ENCODE measurements at places on chromosomes 3 and 15.
A peak's percentile ranks its signal among the peaks of the same experiment; 100 is the strongest.

GRCh38 chr3:72331076-72331475 is 517.2 kb downstream of the SHQ1 start:
- no peak for DNase-seq

DNA sequence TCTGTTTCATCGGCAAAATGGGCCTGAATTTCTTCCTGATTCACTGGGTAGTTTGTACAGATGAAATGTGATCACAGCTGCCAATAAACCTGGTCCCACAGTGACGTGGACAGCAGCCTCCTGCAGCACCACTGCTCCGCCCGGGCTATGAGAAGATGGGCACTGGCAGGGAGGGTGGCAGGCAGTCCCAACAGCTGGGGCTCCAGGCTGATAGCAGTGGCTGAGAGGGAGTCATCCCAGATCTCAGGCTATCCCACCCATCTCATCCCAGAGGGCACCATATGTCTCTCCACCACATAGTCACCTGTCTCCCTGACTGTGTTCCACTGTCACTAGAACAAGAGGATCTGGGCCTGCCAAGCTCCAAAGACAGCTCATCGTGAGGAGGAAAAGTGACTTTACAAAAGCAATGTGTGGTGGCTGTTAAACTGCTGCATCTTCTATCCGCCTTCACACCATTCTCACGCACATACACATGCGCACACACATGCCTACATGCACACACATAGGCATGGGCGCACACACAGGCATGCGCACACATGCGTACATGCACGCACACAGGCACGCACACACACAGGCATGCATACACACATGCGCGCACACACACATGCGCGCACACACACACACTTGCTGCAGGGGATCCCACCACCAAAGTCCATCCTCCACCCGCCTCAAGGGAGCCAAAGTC is 46.2 kb downstream of the RGMA start:
- no peak for DNase-seq

DNA sequence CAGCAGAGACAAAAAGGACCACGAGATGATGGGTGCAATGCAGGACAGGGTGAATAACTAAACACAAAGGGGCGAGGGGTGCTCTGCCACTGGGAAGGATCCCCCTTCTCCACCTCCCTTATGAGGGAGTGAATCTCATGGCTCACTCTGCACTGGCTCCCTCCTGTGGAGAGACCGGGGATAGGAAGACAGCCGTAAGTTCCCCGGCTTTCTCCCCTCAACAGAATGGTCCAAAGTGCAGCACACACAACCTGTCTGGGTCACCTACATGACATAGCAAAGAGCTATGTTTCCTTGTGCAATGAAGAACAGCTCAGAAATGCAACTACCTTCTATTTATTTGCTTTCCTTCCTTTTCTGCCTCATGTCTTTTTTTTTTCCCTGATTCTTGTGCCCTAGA is 7.8 kb upstream of the ACSBG1 start:
- DNase-seq: peak; percentile 34

GRCh38 chr15:90412356-90413194 is 24.5 kb downstream of the IQGAP1 start:
- peak; percentile 51 for DNase-seq

DNA sequence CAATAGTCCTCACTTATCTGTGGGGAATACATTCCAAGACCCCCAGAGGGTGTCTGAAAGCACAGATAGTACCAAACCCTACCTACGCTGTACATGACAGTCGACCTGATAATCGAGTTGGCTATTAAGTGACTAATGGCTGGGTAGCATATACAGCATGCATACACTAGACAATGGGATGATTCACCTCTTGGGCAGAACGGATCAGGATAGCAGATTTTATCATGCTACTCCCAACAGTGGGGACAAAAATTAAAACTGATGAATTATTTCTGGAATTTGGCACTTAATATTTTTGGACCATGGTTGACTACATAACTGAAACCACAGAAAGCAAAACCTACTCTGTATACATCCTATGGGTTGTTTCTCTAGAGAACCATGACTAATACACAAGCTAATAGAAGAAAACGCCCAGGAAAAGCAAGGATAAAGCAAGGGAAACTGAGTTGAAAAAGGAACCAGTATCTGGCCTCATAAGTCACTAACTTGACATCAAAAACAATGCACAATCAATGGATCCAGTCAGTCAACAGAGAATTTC is 15.5 kb downstream of the ATG3 start:
- no peak for DNase-seq

GRCh38 chr3:196207833-196208607 is 3.2 kb downstream of the ZDHHC19 start:
- peak; percentile 53 for DNase-seq

DNA sequence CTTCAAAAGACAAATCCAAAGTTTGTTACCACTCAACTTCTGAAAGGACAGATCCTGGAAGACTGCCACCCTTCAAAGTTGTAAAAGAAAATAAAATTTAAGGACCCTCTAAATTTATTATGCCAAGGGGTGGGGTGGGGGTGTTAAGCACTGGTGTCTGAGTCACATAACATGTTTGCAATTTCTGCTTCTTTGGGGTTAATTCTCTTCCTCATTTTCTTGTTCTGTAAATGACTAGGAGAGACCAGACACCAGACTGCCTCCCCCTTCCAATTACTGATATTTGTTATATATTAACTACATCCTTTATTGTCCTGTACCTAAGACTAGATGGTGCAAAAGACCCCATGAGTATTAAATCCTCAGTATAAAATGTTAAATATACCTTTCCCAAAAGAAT is 242.8 kb downstream of the ZNF385D start:
- no peak for DNase-seq

- peak; percentile 0 for DNase-seq
These were observed 58.7 kb upstream of the BCHE start for GRCh38 chr3:165895919-165896318.

DNA sequence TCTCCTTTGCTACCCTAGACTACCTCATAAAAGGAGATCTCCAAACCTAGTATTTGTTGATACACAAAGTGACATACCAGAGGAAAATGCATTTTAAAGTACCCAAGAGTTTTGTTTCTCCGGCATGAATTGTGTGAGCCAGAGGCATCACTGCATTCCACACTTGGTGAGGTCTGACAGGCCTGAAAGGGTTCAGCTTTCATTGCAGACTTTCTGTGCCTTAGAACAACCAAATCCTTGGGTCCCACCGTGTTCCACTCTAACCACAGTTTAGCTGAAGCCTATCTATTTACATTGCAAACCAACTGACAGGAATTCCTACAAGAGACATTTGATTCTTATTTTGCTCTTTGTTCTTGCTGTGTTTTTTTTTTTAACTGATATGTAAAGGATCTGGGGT is 21.0 kb upstream of the EID1 start:
- no peak for DNase-seq

DNA sequence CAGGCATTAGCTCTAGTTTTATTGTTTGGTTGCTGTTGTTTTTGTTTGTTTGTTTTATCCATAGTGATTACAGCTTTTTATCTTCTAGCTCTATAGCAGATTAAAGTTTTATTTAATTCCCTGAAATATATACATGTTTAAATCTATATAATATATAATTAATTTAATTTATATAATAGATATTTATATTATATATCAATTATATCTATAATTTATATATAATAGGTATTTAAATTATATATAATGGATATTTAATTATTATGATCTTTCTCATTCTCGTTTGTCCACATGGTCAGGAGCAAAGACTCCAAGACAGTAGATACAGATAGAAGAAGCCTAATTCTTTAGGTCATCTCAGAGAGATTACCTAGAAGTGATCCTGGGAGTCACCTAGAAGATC is 238.8 kb upstream of the GPR149 start:
- DNase-seq: no peak

All from T-helper 2 cell (primary cell).